Heart left ventricle (tissue), 16 donors: ENCODE measurements at places on chromosomes 5 and 9.

- DNase-seq: no peak
These were observed 54.0 kb downstream of the PLPP1 start for GRCh38 chr5:55480781-55481180.

DNA sequence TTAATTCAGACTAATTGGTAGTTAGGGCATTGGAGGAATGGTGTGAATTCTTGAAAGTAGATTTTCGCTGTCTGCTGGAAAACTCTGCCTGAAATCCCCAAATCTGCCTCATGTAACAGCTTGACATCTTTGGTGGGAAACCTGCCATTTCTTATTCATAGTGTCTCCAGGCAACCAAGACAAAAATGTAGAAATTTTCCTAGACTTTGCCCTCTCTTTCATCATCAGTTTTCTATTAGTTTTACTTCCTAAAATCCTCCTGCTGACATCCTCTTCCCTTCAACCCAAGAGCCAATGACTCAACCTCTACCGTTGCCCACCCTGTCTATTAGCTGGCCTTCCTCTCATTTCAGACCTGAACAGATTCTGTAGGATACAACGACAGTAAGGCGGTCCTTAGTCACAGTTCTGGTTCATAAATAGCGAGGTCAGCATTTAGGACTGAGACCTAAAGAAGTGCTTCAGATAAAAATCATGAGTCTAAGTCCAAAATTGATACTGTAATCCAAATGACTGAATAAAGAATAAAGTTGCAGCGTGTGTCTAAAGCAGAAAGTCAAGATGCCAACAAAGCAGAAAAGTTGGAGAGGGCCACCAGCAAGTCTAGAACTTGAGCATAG, 133.9 kb downstream of the MUSK start:
- DNase-seq: no peak

- no peak for DNase-seq
These were observed 30.6 kb upstream of the SEMA4D start for GRCh38 chr9:89528540-89528939.

DNA sequence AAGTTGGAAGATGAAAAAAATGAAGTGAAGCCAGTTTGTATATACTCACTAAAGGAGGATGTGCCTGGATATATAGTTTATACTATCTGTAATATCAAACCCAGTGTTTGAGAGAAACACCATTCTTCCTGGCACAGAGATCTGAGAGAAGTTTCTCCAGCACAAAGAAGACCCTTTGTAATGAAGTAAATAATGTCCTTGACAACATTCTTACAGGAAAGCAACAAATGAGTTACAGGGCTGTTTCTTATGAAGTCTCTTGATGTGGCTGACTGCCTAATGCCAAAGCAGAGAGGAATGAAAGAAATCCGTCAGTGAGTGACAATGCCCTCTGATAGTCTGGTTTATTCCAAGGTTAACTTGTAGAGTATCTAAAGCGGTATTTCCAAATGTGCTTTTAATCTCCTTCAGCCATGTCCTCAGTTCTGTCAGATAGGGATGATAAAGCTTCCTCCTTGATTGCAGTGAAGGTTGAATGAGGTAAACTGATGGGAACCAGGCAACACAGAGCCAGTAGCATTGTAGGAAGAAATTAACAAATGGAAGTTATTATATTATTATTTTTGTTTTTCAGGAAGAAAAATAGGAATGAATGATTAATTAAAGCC, 123.1 kb upstream of the ZNF608 start:
- DNase-seq: no peak

GRCh38 chr9:35342221-35342958, 147.5 kb upstream of the RUSC2 start:
- no peak for DNase-seq

DNA sequence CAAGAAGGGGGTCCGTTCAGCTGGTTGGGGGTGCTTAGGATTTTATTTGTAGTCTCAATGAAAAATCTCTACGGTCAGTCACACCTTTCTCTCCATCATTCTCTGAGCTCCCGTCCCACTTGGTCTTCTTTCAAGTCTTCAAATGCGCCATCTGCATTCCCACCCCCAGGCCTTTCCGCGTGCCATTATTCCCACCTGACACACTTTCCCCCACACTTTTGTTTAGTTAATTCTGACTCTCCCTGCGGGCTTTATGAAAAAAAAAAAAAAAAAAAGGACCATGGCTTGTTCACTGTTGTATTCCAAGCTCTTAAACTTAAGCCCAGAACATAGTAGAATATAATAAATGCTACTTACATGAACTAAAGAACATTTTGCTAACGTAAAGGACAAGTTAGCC, 11.7 kb upstream of the OR5C1 start:
- no peak for DNase-seq

DNA sequence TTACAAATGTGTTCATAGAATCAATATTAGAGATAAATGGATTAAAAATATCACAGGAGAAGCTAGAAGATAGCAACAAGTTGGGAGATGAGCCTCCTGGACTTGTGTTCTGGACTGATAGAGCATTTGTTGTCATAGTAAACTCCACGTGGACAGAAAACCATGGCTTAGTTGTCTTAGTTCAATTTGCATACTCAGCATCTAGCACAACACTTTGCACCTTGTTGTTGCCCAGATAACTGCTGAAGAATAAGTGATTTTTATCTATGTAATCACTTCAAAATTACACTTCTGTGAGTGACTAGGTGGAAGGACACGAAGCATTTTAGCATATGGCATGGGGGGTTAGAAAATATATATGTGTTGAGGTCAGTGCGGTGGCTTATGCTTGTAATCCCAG, 4.0 kb downstream of the RANBP3L start:
- DNase-seq: no peak

DNA sequence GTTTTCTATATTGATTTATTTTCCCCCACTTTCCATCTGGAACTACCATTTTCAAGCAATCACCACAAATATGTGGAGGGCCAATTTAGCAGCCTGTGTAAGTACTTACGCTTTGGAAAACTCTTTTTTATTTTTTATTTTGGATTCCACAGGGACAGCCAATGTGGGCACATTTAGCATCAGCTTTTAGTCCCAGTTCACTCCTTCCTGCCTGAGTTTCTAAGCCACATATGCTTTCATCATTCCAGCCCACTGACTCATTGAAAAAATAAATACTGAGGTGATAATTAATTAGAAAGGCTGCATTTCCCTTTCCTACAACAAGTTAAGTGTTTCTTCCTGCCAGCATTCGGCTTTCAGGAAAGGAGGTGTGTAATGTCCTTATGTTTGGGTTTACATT, 76.8 kb downstream of the TMEM167A start:
- DNase-seq: no peak

DNA sequence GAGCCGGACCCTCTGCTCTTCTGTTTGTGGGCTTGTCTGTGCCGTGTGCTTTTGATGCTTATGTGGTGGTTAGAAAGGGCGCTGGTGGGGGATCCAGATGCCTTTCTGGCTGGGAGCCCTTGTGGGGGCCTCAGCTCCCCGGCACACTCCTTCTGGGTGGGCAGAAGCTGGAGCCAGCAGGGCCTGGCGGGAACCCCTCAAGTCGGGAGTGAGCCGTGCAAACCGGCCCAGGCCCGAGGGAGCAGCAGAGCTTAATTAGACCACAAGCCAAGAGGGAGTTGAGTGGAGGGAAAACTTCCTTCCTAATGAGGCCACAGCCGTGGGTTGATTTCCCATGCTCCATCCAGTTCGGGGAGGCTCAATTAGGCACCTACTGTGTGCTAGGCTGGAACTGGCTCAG, 76.0 kb upstream of the RNU6ATAC start:
- DNase-seq: no peak

DNA sequence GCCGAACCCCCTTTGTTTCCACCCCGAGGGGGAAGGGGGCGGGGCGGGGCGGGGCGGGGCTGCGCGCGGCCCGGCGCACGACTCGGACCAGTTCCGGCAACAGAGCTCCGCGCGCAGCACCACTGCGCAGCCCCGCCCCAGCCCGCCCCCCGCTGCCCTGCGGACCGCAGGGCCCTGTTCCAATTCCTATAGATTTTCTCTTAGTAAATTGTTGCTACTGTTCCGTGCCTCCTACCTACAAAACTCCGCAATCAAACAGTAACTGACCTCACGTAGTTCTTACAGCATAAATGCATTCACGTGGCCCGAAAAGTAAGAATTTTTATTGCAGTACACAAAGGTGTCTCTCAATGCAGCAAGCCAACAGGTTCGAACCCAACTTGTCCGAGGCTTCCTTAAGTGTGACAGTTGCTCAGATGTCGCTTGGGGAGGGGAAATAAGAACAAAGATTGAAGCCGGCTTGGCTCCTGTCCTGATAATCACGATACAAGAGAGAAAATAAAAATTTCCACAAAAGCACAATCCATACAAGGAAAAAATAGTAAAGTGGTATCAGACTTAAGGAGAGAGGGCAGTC, 1.2 kb upstream of the RNF38 start:
- DNase-seq: no peak

- DNase-seq: no peak
These were observed 233.7 kb upstream of the MSX2 start for GRCh38 chr5:174490728-174491127.

GRCh38 chr5:170552621-170553115, 48.8 kb downstream of the KCNIP1 start:
- DNase-seq: peak; percentile 85

DNA sequence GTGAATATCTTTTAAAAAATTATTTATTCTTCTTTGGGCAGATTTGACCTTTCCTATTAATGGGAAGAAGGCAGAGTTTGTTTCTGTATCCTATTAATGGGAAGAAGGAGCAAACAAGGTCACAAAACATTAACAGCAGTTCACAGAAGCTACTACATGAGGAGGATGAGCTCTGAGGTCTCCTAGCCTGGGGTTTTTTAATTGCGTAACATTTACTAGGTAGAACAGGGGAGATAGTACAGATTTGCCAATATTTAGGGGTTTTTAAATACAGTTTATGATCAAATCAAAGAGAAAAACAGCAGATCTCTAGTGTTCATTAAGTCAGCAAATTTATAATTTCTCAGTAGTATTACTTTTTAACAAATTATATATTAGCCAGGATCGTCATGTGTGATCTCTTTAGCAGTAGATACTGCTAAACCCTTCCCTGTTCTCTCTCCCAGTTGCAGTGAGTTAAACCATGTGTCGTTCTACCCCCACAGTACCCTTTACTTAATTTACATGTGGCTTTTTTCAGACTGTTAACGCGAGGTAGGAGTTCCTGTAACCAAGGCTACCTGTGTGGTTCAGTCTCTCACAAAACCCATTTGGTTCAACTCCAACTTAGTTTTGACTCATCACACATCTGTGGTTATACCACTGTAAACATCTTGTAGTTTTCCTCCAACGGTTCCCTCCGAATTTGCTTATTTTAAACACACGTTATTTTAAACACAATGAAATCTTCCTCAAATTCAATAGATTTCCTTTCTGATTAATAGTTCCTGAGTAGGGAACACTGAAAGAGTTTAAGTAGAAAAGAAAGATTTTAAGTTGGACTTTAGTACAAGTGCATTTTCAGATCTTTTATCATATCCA, 13.3 kb downstream of the SLC25A46 start:
- no peak for DNase-seq

GRCh38 chr5:7464182-7464581, 68.2 kb downstream of the ADCY2 start:
- DNase-seq: no peak

GRCh38 chr9:135346438-135347050, 133.0 kb upstream of the PPP1R26 start:
- DNase-seq: no peak

GRCh38 chr9:2337627-2338026, 284.0 kb upstream of the VLDLR start:
- DNase-seq: peak; percentile 29

DNA sequence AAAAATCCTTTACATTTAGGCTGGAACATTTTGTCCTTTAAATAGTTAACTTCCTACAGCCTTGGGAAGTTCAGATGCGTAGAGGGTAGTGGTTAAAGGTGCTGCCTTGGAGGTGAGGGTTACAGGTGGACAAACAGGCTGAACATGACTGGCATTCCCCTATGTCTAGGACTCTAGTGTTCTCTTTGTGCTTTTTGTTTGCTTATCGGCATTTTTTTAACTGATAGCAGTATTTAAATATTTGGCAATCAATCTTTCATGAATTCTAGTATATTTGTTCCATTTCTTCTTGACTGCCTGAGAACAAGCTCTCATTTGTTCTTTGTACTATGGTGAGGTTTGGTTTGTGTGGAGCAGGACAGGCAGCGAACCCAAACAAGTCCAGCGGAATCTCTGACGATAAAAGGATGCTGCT, 307.6 kb downstream of the CTNND2 start:
- no peak for DNase-seq

DNA sequence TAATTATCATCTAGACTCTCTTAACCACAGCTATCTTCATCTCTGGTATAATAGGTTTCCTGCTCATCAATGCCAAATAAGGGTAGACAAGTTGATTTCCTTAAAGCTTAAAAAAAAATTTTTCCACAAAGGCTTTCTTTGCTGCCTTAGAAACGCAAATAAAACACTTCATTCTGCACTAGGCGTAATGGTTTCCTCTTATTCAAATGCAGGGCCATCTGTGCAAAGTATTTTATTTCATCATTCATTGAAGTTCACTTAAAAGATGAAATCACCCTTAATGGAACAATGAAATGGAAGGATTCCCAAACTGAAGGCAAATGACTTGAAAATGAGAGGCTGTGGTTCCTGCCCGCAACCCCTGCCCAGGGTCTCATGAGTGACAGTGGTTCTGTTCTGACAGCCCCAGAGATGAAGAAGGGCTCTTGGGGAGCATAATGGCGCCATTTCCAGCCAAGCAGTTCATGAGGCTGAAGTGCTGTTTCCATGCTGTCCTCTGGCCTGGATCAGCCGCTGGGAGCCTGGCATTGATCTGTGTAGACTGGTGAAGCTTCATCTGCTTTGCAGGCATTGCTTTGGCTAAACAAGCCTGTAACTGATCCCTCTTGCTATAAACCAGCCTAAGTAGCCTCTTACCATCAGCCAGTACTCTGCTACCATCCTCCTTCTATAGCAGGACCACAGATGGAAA, 276.9 kb upstream of the WWC1 start:
- DNase-seq: no peak
